ENCODE measurements at places on chromosomes 1 and 21.

GRCh38 chr1:153944005-153944826 lies 2.3 kb downstream of the DENND4B start:
- no peak for DNase-seq

GRCh38 chr1:172932981-172933380 lies 117.8 kb downstream of the TNFSF18 start:
- no peak for DNase-seq

DNA sequence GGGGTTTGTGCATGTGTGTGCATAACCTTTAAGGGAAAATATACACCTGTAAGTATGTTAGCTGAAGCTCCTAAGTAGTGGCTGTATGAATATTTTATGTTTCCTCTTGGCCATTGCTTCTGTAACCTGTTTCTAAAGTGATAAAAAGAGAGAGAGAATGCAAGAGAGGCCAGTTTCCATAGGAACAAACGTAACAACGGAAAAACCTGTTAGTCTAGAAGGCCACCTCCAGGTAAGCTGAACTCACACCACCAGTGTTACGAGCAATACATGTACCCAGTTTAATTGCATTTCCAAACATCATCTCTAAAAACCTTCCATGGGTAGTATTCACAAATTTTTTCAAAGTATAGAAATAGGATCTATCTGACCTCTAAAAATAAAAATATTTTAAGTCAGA lies 63.1 kb downstream of the PLPPR4 start:
- no peak for DNase-seq

GRCh38 chr21:15743593-15743992 lies 13.8 kb downstream of the USP25 start:
- no peak for DNase-seq

DNA sequence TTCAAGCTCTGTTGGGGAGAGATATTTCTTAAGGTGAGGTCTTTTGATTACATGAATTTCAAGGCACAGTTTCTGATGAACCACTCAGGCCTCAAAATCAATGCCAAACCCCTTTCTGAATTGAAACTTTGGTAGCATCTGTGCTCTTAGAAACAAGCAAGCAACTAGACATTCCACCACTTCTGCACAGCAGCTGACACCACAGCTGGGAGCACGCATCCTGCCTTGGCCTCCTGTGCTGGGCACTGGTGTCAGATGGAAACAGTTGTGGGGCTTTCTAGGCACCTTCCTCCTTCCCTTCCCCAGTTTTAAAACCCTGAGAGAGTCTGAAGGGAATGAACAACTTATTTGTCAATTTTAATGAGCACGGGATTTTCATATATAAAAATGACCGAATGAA lies 360.2 kb downstream of the ADGRL2 start:
- no peak for DNase-seq

GRCh38 chr1:29524285-29525065 lies 288.2 kb downstream of the PTPRU start:
- DNase-seq, result no peak

GRCh38 chr1:228366062-228366865 lies 40.4 kb downstream of the TRIM11 start:
- DNase-seq, result no peak

GRCh38 chr21:42310411-42311001 lies 4.7 kb downstream of the TFF3 start:
- no peak for DNase-seq

- no peak for DNase-seq
Measured at GRCh38 chr21:15208786-15209185, 144.0 kb upstream of the NRIP1 start.

- DNase-seq, result no peak
Measured at GRCh38 chr1:56409112-56409691, 170.2 kb downstream of the PLPP3 start.

- no peak for DNase-seq
Measured at GRCh38 chr1:202752774-202753173, 42.5 kb upstream of the SYT2 start.

DNA sequence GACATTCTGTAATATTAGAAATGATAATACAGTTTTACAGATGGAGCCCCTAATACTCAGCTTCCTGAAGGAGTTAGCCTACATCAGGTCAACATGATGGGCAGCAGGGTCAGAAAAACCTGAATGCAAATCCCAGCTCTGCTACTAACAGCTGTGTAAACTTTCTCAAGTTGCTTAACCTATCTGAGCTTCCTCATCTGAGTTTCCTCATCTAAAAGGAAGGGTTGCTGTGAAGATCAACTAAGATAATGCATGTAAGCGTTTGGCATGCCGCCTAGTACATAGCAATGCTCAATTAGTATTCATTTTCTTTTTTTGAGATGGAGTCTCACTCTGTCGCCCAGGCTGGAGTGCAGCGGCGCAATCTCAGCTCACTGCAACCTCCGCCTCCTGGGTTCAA lies 18.4 kb upstream of the DESI2 start:
- no peak for DNase-seq

GRCh38 chr21:24290151-24290833 lies 1317.0 kb downstream of the MRPL39 start:
- DNase-seq, result peak; percentile 62

- DNase-seq, result no peak
Measured at GRCh38 chr1:43979528-43980254, 681 bp downstream of the B4GALT2 start.

- DNase-seq, result no peak
Measured at GRCh38 chr1:220884981-220885918, 6.0 kb downstream of the HLX start.

GRCh38 chr1:98333936-98334335 lies 327.6 kb upstream of the SNX7 start:
- DNase-seq, result no peak

DNA sequence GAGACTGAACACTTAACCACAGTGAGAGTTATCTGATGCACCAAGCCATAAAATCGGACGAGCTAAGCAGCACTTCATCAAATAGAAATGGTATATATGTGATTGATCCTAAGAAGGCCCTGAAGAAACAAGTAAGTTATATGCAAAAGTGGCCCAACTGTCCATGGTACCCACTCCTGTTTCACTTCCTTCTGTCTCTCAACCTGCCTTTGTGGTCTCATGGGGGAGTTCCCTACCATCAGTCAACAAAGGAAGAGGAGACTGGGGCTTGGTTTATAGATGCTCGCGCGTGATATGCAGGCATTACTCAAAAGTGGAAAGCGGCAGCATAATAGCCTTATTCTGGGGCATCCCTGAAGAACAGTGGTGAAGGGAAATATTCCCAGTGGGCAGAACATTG lies 543.9 kb upstream of the ADGRL4 start:
- DNase-seq, result no peak

GRCh38 chr1:111990026-111990877 lies 784 bp upstream of the KCND3 start:
- DNase-seq, result no peak

DNA sequence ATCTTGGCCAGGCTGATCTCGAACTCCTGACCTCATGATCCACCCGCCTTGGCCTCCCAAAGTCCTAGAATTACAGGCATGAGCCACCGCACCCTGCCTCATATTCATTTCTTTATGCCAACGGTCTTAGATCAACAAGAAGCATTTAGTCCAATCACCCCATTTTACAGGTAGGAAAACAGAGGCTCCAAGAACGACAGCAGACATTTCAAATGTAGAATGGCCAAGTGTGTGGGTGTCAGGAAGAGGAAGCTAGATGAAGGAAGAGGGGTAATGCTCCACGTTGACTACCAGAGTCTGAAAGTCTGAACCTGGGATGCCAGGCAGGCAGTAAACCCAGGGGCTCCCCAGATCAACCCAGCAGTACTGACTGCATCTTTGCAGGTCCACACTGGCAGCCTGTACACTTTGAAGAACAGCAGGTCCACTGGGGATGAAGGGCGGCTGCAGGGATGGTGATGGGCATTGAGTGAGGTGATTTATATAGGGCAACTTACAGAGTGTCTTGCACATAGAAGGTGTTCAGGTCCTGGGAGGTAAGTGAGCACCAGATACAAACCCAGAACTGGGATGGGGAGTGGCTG lies 120.2 kb downstream of the EPHB2 start:
- DNase-seq, result no peak

- no peak for DNase-seq
Measured at GRCh38 chr1:188394677-188395076, 1565.9 kb downstream of the PLA2G4A start.

- DNase-seq, result no peak
Measured at GRCh38 chr1:91406773-91407389, 2.2 kb upstream of the HFM1 start.

DNA sequence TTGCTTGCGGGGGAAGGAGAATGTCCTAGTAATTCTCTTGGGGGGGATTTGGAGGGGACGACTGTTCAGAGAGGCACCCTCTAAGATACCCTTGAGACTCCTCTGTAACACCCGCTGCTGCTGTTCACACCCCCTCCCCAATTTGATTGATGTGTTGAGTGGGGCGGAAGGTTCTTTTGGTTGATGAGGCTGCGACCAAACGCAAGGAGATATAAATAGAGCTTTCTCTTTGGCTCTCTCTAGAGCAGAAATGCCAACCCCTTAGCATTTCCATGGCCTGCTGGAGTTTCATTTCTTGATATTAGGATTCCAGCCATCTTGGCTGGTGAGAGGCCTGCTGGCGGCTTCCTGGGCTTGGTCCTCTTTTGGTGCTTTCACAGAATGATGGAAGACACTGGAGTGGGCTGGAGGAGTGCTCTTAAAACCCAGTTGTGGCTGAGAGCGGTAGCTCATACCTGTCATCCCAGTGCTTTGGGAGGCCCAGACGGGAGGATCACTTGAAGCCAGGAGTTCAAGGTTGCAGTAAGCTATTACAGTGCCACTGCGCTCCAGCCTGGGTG lies 2.0 kb downstream of the PIK3CD start:
- no peak for DNase-seq

- DNase-seq, result no peak
Measured at GRCh38 chr1:180862305-180862704, 50.4 kb upstream of the KIAA1614 start.

- DNase-seq, result no peak
Measured at GRCh38 chr1:193919827-193920226, 733.4 kb upstream of the B3GALT2 start.

- DNase-seq, result peak; percentile 3
Measured at GRCh38 chr1:31183927-31184554, 55.6 kb downstream of the NKAIN1 start.

- no peak for DNase-seq
Measured at GRCh38 chr21:20024741-20025140, 973.5 kb upstream of the NCAM2 start.

DNA sequence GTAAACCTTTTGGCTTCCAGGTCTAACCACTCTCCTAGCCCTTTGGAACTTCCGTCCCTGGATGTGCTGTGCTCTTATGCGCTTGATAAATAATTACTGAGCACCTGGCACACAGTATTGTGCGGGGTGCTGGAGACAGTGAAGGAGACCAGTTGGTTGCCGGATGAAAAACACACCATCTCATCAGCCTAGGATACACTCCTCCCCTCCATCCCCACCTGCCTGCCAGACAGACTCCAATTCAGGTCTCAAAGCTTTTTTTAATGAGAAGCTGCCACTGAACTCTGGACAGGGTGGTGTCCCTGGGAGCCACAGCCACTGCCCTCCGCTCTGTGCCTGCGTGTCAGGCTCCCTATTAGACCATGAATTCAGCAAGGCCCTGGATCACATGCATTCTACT lies 9.2 kb downstream of the GNB1 start:
- no peak for DNase-seq

- DNase-seq, result no peak
Measured at GRCh38 chr1:152044386-152044785, 7.6 kb upstream of the S100A11 start.

- DNase-seq, result no peak
Measured at GRCh38 chr1:46991083-46991923, 32.2 kb upstream of the CYP4X1 start.

DNA sequence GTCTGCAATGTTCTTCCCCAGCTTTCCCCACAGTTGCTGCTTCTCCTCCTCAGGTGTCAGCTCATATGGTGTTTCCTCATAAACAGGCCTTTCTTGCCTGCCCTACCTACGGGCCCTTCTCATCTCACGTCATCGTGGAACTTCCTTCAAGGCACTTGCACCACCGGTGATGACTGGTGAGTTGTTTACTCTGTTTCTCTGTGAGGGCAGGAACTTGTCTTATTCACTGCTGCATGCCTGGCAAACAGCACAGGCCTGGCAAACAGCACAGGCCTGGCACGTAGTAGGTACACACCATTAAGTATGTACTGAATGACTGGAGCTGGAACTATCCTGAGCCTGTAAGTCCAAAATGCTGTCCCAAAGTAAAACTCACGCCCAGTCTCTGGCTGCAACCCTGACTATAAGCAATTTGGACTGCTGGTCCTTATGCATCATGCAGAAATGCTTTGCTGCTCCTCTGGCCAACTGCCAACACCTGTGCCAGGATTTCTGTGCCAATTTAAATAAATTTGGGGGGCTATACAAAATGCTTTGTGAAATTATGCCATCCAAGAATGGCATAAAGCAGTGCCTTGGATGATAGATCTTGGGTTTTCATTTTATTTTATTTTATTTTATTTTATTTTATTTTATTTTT lies 25.7 kb downstream of the STK40 start:
- no peak for DNase-seq

GRCh38 chr1:192550922-192551534 lies 24.5 kb upstream of the RGS1 start:
- DNase-seq, result no peak

DNA sequence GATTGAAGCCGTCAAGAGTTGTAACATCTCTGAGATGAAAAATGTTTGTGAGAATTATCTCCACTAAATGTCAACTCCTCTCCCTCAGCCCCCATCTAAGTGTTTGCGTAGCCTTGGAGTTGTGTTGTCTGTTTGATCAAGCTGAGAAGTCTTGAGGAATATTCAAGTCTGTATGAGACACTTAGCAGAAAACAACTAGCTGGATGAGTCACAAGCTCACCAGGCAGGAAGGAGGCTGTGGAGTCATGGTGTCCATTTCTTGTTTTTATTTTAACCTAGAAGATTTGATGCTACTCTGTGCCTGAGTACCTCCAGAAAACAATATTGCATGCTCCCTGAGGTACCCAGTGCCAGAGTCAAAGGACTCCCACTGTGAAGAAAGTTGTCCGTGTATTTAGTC lies 211.6 kb upstream of the PLXNA2 start:
- DNase-seq, result no peak

GRCh38 chr1:27525296-27526272 lies 35.6 kb upstream of the WASF2 start:
- DNase-seq, result peak; percentile 89

DNA sequence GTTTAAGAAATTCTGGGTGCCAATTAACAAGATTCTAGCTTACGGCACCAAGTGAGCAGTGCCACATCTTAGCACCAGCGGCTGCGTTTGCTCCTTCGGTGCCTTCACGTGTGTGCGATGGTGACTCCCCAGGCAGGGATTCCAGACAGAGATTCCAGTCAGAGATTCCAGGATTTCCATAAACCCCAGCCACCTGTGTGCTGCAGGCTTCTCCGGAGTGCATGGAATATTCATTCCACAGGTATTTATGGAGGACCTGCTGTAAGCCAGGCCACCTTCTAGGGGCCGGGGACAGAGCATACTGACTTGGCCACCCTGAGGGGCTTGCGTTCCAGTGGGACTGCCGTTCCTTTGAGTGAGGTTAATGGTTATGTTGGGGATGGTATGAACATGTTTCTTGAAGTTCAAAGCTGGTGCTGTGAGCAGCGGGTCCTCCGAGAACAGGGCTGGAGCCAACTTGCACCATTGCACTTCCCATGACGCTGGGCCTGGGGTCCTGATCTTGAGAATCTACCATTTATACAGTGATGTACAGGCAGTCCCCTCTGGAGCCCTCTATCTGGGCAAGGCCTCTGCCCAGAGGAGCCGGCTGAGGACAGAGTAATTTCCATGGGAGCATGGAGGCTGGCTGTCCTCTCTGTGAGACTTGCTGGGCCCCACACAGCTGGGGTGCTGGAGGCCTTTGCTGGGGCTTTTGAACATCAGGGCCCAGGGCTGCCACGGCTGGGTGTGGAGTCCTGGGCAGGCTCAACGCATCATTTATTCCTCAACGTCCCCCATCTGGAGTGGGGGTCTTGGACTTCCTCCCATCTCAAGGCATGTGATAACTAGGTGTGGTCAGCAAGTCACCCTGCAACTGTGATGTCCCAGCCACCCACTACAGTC lies 58.8 kb upstream of the AJAP1 start:
- no peak for DNase-seq

Data from GDM1 (cell line).